ENCODE measurements at places on chromosomes 6 and 20. TPM values are rescaled to one million over a fixed set of nuclear protein-coding genes. Genes with fewer than 3 reads are reported as not detected.

DNA sequence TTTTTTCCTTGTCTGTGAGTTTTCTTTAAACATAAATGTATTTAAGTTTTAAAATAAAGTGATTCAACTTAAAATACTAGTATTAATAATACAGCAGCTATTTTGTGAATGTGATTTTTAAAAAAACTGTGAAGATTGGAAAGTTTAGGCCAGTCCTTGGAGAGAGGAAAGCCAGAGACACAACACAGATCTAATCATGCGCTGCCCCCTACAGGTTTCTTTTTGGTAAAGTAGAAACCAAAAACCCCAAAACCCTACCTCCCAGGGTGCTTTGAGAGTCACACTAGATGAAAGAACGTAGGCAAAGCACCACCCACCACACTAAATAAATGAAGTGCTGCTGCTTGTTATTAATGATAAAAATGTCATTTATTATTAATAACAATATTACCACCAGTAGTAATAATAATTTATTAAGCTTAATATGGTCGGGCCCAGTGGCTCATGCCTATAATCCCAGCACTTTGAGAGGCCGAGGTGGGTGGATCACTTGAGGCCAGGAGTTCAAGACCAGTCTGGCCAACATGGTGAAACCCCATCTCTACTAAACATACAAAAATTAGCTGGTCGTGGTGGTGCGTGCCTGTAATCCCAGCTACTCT lies 33.7 kb downstream of the SLC9A8 start:
- no peak for DNase-seq

Gene SLC2A4RG
- 36.2 TPM for total RNA-seq

Gene SDC4
- total RNA-seq = 93.5 TPM

DNA sequence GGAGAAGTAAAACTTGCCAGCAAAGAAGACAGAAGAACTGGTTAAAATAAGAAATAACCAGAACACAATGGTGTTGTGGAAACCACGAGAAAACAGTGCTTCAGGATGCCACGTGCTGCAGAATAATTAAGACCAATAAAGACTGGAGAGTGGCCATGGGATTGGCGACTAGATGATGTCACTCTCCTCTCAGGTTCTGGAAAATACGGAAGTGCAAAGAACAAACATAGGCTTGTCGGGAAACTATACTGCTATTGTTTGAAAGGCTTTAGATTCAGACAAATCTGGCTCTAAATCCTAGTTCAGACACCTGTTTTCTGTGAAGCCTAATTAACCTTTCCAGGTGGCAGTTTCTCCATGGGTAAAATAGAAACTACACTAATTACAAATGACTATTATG lies 138.4 kb upstream of the STXBP5 start:
- no peak for DNase-seq

DNA sequence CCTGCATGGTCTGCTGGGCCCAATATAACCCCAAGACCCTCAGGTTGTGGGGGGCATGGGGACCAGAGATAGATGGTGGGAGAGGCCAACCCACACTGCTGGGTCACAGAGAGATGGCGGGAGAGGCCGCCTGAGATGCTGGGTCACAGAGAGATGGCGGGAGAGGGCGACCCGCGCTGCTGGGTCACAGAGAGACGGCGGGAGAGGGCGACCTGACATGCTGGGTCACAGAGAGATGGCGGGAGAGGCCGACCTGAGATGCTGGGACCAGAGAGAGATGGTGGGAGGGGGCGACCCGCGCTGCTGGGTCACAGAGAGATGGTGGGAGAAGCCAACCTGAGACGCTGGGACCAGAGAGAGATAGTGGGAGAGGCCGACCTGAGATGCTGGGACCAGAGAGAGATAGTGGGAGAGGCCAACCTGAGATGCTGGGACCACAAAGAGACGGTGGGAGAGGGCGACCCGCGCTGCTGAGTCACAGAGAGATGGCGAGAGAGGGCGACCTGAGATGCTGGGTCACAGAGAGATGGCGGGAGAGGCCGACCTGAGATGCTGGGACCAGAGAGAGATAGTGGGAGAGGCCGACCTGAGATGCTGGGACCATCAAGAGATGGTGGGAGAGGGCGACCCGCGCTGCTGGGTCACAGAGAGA lies 133.2 kb downstream of the DLL1 start:
- DNase-seq = no peak

Gene CALHM4
- total RNA-seq = not detected

GRCh38 chr6:79188885-79189480 lies 45.5 kb downstream of the HMGN3 start:
- DNase-seq = no peak

Gene EFCAB8
- 1.5 TPM for total RNA-seq

DNA sequence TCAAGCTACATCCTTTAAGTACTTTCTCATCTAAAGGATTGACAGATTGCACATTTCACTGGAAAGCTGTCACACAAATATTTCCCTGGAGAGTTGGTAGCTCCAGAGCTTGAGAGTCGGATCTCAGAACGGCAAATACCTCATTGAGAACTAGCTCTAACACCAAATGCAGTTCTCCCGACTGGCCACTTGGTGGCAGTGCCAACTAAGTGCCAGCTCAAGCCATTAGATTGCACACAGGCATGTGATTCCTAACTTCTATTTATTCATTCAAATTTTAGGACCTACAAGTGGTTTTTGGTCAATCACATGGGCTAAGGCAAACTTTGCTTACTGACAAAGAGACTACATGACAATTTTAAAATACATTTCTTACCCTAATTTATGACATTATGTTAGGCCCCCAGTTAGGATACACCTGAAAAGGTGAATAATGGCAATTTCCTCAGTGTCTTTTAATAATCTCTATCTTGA lies 7.9 kb upstream of the MCHR2 start:
- DNase-seq = no peak

Gene HMGCLL1
- total RNA-seq = not detected

GRCh38 chr20:6122873-6123648 lies at the start of gene FERMT1:
FERMT1 (minus strand) TSS chr20:6123030; CDS start chr20:6119554, 3,476 bp downstream.
- DNase-seq = no peak

Gene MAP3K7
- total RNA-seq = 31.5 TPM

Gene OPRL1
- 1.1 TPM for total RNA-seq

Gene MYB
- total RNA-seq = not detected

Gene DUSP15
- total RNA-seq = 3.9 TPM

Gene QKI
- total RNA-seq = 127 TPM

Gene FAM83C
- total RNA-seq = not detected

- DNase-seq = no peak
These were observed 126.3 kb downstream of the CARMIL1 start for GRCh38 chr6:25405442-25405841.

DNA sequence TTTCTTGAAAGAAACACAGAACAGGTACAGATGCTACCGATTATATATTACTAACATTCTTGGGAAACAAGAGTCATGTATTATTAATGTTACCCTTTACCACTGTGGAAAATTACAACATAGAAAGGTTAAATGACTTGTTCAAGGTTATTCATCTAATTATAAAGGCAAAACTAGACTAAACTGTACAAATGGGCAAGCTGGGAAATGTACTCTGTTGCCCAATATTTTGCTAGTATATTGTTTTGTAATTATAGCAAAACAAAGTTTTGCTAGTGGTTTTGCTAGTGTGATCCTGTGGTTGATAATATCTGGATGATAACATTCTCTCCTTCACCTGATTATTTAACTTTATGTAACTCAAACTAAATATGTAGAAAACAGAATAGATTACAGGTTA lies 96.5 kb downstream of the TINAG start:
- DNase-seq = no peak

DNA sequence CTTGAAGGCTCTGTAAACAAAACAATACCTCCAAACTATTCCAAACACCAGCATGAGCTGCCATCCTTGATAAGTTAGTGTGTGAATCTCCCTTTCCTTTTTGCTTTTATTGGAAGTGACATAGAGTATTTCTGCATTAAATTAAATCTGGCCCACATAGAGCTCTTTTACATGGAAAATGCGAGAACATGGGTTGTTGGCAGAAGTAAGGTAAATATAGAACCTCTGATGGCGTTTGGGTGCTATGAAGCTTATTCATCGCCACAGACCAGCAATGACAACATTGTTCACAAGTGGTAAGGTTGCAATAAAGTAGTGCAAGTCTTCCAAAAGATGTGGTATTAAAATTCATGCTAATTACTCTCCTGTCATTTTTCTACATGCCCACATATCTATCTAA lies 445.8 kb upstream of the JAG1 start:
- DNase-seq = no peak

- DNase-seq = no peak
These were observed 138.5 kb upstream of the SOX4 start for GRCh38 chr6:21455071-21455470.

DNA sequence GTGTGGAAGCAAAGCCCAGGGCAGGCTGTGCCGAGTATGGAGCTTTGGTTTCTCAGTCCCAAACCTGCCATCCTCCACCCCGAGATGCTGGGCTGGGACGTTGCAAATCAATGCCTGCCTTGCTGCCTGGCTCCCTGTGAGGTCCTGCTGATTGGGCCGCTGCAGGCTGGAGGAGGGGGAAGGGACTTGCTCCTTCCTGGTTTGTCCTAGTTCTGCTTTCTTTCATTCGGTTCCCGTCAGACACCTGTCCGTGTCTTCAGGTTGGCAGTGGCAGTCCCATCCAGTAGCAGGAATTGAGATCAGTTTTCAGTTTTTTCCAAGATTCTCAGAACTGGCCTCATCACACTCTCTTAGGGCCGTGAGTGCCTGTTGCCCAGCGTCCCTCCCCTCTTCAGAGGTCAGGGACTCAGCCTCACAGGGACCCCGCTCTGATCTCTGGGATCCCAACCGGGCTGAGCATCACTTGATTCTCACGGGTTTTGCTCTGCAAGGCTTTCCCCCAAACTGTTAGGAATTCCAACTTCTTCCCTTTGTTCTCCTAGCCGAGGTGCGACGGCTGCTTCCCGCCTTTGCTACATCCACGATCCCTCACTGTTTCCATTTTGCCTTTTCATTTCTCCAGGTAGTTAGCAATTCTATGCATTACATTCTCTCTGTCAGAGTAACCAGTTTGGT lies 24.2 kb upstream of the TAGAP start:
- no peak for DNase-seq

DNA sequence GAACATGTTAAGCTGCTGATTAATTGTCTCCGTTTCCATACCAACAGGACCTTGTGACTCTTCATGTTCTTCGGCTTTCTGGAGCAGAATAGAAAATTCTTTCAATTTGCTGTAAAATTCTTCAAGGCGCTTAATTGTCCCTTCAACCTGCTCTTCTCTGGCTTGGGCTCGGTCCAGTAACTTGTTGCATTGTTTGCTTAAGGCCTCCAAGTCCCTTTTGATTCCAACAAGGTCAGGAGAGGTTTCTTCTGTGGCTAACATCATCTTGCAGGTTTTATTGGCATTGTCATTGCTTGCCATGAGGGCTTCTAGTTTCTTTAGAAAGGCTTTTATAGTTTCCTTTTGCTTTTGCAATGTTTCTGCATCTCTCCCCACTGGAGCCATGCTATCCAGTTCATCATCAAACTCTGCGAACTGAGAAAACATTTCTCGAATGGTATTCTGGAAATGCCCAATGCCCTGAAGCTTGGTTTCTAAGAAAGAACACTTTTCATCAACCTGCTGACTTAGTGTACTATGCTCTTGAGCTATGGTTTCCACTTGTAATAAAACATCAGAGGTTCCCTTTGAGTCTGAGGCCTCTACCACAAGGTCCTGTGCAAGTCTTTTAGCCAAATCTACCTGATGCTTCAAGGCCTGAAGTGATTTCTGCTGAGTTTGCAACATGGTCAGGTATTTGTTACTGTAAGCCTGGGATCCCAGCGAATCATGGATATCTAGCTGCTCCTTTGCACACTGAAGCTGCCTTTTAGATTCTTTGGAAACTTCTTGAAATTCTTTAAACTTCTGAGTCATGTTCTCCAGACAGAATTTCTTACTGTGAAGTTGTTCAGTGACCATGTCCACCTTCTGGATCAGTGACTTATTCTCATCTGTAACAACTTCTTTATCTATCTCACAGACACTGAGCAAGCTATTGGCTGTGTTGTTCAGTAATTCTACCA lies 90.2 kb downstream of the DST start:
- no peak for DNase-seq

Gene SLC16A10
- 24.4 TPM for total RNA-seq

GRCh38 chr20:64038565-64039292 lies 2.7 kb downstream of the C20orf204 start:
- DNase-seq = no peak

DNA sequence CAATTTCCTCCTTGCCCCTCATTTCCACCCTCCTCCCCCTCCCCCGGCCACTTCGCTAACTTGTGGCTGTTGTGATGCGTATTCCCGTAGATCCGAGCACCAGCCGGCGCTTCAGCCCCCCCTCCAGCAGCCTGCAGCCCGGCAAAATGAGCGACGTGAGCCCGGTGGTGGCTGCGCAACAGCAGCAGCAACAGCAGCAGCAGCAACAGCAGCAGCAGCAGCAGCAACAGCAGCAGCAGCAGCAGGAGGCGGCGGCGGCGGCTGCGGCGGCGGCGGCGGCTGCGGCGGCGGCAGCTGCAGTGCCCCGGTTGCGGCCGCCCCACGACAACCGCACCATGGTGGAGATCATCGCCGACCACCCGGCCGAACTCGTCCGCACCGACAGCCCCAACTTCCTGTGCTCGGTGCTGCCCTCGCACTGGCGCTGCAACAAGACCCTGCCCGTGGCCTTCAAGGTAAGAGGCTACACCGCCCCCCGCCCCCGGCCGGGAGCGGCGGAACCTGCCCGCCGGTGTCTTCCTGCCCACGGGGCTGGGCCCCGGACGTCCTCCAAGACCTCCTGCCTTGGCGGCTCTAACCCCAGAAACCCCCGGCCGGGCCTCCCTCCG lies 44.9 kb upstream of the SUPT3H start:
- DNase-seq = no peak

Gene SLC26A8
- not detected for total RNA-seq

DNA sequence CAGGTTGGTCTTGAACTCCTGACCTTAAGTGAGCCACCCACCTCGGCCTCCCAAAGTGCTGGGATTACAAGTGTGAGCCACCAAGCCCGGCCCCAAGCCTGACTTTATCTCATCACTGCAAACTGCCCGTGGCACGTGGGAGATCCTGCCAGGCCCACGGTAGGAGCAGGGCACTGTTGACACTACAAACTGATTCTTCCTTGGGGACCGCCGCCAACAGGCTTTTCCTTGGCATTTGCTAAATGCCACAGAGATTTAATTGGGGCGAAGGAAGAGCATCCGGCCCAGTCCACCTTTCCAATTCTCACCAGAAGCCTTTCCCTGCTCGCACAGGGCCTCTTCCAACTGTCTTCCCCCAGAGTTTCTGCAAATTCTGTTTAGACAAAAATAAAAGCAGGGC lies 11.0 kb downstream of the ATP9A start:
- DNase-seq = no peak

DNA sequence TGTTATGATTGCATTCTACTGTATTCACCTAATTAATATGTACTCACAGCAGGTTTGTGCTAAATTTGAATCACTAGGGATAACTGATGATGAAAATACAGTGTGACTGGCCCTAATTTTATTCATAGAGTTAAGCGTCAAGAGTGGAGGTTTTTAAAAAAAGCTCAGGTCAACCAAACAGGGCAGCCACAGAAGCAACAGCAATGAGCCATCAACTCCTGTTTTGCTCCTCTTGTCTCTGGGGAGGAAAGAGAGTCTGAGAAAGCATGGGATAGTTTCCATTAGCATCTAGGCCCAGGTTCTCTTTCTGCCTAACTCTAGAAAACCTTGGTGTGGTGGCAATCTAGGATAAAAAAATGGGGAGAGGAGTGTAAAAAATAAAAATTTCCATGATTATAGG lies 122.1 kb downstream of the OGFRL1 start:
- no peak for DNase-seq

- DNase-seq = no peak
These were observed 230.6 kb upstream of the PMEPA1 start for GRCh38 chr20:57940376-57940775.

Gene CDC40
- total RNA-seq = 11.2 TPM

Gene SLC32A1
- total RNA-seq = not detected
